Kidney tubule cell (primary cell): ENCODE measurements at places on chromosomes 1 and 21.

- DNase-seq: no peak
These were observed 39.7 kb downstream of the HUNK start for GRCh38 chr21:31912501-31912900.

- DNase-seq: peak; percentile 25
These were observed 40.0 kb upstream of the CTPS1 start for GRCh38 chr1:40939320-40940059.

- peak; percentile 9 for DNase-seq
These were observed 43.0 kb downstream of the SNX7 start for GRCh38 chr1:98704474-98704873.

- DNase-seq: peak; percentile 37
These were observed 777 bp downstream of the LRRC41 start for GRCh38 chr1:46302641-46303037.

DNA sequence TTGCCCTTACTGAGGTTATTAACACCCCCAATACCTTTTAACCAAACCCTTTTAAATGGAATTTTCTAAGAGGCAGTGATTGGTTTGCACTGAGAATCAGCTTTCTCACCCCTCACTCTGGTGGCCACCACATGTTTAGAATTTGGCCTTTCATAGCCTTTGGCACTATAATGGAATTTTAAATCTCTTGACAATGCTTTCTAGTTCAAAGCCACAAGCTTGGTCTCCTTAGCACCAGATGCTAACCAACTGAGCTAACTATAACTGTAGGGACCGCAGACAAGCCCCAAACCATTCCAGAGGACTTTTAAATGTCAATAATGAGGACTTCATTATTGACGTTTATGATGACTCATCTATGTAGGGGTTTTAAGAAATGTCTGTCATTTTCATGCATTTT lies 238.7 kb upstream of the SNX7 start:
- no peak for DNase-seq

DNA sequence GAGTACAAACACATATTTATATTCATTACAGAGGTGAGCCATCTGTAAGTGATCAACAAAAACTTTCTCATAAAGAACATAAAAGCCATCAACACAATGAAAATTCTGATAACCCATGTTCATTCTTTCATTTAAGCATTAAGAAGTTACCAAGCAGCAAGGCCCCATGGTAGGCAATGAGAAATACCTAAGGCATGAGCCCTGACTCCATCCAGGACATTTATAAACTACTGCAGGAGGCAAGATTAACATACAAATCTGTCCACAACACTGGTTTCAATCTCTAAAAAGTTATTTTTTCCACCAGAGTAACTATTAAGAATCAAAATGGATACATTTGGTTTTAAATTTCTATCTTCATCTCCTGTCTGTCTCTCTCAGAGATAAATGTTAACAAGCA lies 76.1 kb downstream of the SIPA1L2 start:
- DNase-seq: peak; percentile 34

DNA sequence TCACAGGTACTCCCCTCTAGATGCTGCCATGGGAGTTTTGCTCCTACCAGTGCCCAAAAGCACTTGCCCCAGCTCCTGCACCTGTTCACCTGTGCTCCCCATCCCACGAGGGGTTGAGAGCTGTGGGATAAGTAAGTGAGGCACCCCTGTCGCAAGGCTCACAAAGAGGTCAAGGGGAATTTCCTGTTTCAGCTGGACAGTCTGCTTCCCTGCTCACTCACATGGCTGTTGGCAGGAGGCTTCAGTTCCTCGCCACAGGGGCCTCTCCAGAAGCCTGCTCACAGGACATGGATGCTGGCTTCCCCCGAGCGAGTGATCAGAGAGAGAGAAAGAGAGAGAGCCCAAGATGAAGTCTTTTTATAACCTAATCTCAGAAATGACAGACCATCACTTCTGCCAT lies 8.7 kb upstream of the NCMAP start:
- peak; percentile 26 for DNase-seq

DNA sequence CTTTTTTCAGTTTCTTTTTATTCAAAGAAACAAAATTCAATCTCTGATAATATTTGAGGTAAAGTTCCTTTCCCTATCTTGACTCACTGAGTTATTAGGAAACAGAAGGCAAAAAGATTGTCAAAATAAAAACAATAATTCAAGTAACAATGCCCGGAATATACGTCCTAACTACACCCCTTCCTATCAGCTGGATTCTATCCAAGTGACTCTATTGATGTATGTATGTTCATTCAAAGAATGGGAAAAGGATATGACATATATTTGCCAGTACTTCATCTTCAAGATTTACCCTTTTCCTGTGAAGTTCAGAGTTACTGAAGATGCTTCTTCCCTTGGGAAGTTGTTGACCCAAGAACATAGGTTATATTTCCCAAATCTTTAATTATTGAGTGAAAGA lies 13.7 kb downstream of the SPRTN start:
- DNase-seq: no peak
